ENCODE measurements at places on chromosomes 16 and 17. TPM values are rescaled to one million over a fixed set of nuclear protein-coding genes. Genes with fewer than 3 reads are reported as not detected.

HS3ST2 gene
- total RNA-seq, result not detected

ITGAX gene
- 5.5 TPM for total RNA-seq

ZNF385C gene
- total RNA-seq, result not detected

RNF43 gene
- 1.9 TPM for total RNA-seq

SHBG gene
- total RNA-seq, result not detected

TM4SF5 gene
- total RNA-seq, result not detected

ODAD4 gene
- total RNA-seq, result 2.7 TPM

PCGF2 gene
- not detected for total RNA-seq

CACNA1H gene
- 6.3 TPM for total RNA-seq

FAM20A gene
- total RNA-seq, result not detected

TAT gene
- total RNA-seq, result not detected

DNA sequence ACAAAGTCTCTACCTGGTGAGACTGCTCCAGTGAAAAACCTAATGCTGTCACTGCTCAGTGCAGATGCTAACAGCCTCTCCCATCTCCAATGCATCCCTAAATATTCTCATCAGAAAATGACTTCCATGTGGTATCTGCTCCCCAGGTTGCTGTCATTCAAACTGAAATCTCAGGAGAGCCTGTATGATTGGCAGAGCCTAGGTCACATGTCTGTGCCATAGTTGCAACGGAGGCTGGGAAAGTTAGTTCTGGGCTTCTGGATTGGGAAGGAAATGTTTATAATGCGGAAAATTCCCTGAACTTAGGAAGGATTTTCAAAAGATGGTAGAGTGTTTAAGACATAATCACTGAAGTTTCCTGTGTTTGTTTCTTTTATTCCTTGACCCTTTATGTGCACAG, 206.4 kb upstream of the ZKSCAN2 start:
- H3K36me3 ChIP-seq, result no peaks in the 10 kb centered on the region
- H3K27ac ChIP-seq, result no peak overlapping the region
- H3K4me3 ChIP-seq, result no peak overlapping the region
- no peak for DNase-seq
- no peaks in the 10 kb centered on the region for H3K27me3 ChIP-seq
- no peaks in the 10 kb centered on the region for H3K4me1 ChIP-seq

- no peak overlapping the region for H3K4me3 ChIP-seq
- DNase-seq, result no peak
- H3K4me1 ChIP-seq, result peaks cover 90% of the 10 kb centered on the region
- no peaks in the 10 kb centered on the region for H3K36me3 ChIP-seq
- H3K27me3 ChIP-seq, result no peaks in the 10 kb centered on the region
- H3K27ac ChIP-seq, result no peak overlapping the region
These were observed 8.3 kb downstream of the SOCS3 start for GRCh38 chr17:78351449-78352006.

DNA sequence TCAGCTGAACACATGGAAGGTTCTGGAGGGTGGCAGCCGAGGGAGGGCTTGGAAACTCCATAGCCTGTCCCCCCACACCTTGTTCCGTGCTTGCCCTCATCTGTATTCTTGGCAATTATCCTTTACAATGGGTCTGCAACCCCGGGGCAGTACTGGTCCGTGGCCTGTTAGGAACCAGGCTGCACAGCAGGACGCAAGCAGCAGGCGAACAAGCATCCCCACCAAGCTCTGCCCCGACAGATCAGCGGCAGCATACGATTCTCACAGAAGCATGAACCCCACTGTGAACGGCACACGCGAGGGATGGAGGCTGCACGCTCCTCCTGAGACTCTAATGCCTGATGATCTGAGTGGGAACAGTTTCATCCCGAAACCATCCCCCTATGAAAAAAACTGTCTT, 6.2 kb downstream of the WDR45B start:
- H3K27me3 ChIP-seq, result no peaks in the 10 kb centered on the region
- H3K36me3 ChIP-seq, result peaks cover 57% of the 10 kb centered on the region
- H3K4me3 ChIP-seq, result no peak overlapping the region
- peaks cover 38% of the 10 kb centered on the region for H3K4me1 ChIP-seq

DNA sequence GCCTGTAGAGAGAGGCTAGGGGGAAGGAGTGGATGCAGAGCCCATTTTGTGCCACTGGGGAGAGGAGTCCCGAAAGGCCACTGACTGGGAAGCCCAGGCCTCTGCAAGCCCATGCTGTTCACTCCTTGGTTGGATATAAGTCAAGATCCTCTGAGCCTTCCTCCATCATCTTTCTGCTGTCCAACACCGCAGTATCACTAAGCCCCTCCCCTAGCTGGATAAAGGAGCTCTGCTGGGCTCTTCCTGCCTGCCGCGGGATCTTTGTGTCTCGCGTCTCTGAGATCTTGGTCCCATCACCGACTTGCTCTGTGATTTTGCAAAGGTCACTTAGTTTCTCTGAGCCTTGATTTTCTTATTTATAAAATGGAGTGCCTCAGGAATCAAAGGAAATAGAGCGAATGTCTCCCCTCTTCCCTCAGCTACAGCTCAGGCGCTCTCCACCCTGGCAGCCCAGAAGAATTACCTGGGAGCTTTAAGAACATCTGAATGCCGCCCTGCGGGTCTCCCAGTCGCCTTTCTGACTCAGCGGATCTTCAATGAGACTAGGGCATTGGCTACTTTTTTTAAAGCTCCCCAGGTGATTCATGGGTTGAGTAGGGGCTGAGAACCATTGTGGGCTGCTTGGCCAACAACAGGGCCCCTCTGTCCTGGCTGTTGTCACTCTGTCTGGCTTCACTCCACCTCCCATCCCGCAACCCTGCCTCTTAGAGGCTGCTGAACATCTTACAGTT, 25.2 kb upstream of the TMEM220 start:
- H3K27me3 ChIP-seq, result no peaks in the 10 kb centered on the region
- H3K4me3 ChIP-seq, result no peak overlapping the region
- no peaks in the 10 kb centered on the region for H3K4me1 ChIP-seq
- no peak for DNase-seq
- H3K27ac ChIP-seq, result no peak overlapping the region
- H3K36me3 ChIP-seq, result no peaks in the 10 kb centered on the region

- H3K36me3 ChIP-seq, result peaks cover 48% of the 10 kb centered on the region
- no peak overlapping the region for H3K4me3 ChIP-seq
- DNase-seq, result no peak
- H3K27ac ChIP-seq, result no peak overlapping the region
These were observed 55.0 kb downstream of the AMFR start for GRCh38 chr16:56370185-56370874.

DNA sequence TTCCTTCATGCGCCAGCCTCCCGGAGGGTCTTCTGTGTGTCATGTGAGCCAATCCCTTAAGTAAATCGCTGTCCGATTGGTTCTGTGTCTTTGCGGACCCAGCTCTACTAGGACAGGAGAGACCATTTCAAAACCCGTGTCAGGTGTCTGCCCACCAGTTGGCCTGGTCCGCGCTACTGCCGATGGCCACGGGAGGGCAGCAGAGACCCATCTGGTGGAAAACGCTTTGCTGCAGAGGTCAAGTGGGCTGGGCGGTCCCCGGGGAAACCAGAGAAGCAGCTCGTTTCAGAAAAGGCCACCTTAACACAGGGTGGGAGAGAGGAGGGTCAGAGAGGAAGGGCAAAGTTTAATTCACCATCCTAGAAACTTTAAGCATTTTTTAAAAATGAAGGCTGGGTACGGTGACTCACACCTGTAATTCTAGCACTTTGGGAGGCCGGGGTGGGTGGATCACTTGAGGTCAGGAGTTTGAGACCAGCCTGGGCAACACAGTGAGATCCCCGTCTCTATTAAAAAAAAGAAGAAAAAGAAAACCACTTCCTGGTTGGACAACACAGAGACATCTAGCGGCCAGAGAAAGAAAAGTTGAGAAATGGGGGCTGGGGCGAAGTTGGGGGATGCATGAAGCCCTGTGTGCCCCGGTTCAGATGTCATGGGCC, 2.8 kb upstream of the CIBAR2 start:
- H3K36me3 ChIP-seq, result no peaks in the 10 kb centered on the region
- peak overlapping the region; percentile 35 for H3K4me3 ChIP-seq
- DNase-seq, result peak; percentile 83
- peaks cover 8% of the 10 kb centered on the region for H3K4me1 ChIP-seq
- no peaks in the 10 kb centered on the region for H3K27me3 ChIP-seq

GRCh38 chr17:63150994-63151464, 185.0 kb downstream of the TANC2 start:
- no peaks in the 10 kb centered on the region for H3K4me1 ChIP-seq
- no peaks in the 10 kb centered on the region for H3K36me3 ChIP-seq
- H3K27me3 ChIP-seq, result no peaks in the 10 kb centered on the region

GRCh38 chr17:13917634-13918033, 151.7 kb upstream of the COX10 start:
- no peak overlapping the region for H3K4me3 ChIP-seq
- no peak overlapping the region for H3K27ac ChIP-seq
- H3K27me3 ChIP-seq, result no peaks in the 10 kb centered on the region

DNA sequence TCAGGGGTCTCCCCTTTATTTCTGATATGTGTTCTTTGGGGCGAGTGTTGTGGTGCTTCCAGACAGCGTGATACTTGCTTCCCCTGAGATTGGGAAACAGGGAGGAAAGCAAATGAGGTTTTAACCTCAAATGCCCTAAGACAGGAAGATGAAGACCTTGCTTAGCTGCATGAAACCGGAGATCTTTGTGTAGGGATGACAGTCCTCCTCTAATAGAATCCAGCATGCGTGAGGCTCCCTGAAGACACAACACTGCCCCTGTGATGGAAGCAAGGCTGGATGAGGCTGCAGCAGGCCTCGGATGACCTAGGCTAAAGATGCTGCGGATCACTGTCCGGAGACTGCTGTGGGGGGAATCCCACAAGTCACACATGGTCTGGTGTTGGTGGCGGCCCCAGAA, 491.0 kb downstream of the CDH13 start:
- no peak for DNase-seq
- H3K36me3 ChIP-seq, result no peaks in the 10 kb centered on the region
- H3K27ac ChIP-seq, result no peak overlapping the region
- no peak overlapping the region for H3K4me3 ChIP-seq
- no peaks in the 10 kb centered on the region for H3K4me1 ChIP-seq

- H3K36me3 ChIP-seq, result no peaks in the 10 kb centered on the region
- no peak for DNase-seq
- no peaks in the 10 kb centered on the region for H3K27me3 ChIP-seq
- no peak overlapping the region for H3K4me3 ChIP-seq
- H3K27ac ChIP-seq, result no peak overlapping the region
These were observed 25.4 kb upstream of the WSB1 start for GRCh38 chr17:27268394-27269085.

DNA sequence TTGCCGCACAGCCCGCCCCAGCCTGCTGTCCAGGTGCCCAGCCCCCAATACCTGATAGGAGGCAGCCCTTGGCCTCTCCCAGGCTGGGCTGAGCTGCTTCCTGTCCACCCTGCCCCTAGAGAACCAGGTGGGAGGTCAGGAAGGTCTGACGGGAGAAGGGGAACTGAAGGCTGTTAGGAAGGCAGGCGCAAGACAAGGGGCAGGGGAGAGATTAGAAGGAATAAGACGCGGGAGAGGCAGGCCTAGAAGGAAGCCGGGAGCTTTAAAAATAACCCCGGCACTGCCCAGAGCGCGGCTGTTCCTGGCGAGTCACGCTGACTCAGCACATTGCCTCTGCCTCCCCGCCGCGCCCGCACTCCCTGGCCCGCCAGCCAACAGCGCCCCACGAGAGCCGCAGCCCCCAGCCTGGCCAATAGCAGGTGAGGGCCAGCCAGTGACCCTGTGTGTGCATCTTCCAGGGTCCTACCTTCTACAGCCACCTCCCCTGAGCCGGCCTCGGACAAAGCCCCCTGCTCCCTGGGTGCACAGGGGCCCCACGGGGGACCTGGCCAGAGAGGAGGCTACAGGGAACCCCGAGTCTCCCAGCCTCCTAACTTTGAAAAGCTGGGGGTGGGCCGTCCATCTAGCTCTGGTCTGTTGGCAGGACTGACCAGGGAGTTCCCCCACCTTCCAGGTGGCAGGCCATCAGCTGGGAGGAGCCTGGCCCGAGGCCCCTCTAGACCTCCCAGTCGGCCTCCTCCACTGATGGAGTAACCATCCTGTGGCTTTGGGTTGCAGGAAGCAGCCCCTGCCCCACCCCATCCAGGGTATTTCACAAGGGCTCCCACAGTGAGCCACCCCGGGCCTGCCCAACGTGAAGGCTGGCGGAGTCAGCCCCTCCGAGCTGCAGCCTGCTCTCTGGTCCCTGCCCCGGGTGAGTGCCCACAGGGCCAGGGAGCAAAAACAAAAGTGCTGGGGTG, 4.0 kb downstream of the MAFG start:
- peaks cover 7% of the 10 kb centered on the region for H3K27me3 ChIP-seq
- no peak for DNase-seq
- H3K36me3 ChIP-seq, result peaks cover 4% of the 10 kb centered on the region
- H3K27ac ChIP-seq, result no peak overlapping the region

DNA sequence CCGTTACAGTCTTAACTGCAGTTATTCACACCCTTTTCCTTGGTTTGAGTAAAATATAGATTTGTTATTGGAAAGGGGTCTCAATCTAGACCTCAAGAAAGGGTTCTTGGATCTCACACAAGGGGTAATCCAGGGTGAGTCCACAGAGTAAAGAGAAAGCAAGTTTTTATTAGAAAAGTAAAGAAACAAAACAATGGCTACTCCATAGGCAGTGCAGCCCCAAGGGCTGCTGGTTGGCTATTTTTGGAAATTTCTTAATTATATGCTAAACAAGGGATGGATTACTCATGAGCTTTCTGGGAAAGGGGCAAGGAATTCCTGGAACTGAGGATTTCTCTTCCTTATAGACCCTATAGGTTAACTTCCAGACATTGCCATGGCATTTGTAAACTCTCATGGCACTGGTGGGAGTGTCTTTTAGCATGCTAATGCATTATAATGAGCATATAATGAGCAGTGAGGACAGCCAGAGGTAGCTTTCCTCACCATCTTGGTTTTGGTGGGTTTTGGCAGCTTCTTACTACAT, 24.5 kb upstream of the MILR1 start:
- no peaks in the 10 kb centered on the region for H3K4me1 ChIP-seq
- no peak for DNase-seq
- H3K27me3 ChIP-seq, result no peaks in the 10 kb centered on the region
- no peak overlapping the region for H3K4me3 ChIP-seq

- H3K4me3 ChIP-seq, result no peak overlapping the region
- H3K27me3 ChIP-seq, result no peaks in the 10 kb centered on the region
- no peak overlapping the region for H3K27ac ChIP-seq
- no peaks in the 10 kb centered on the region for H3K36me3 ChIP-seq
- DNase-seq, result no peak
- H3K4me1 ChIP-seq, result no peaks in the 10 kb centered on the region
These were observed 816.2 kb upstream of the SOX9 start for GRCh38 chr17:71304498-71305158.

GRCh38 chr16:80369138-80369958, 171.4 kb upstream of the DYNLRB2 start:
- H3K27ac ChIP-seq, result no peak overlapping the region
- H3K27me3 ChIP-seq, result no peaks in the 10 kb centered on the region
- DNase-seq, result no peak

DNA sequence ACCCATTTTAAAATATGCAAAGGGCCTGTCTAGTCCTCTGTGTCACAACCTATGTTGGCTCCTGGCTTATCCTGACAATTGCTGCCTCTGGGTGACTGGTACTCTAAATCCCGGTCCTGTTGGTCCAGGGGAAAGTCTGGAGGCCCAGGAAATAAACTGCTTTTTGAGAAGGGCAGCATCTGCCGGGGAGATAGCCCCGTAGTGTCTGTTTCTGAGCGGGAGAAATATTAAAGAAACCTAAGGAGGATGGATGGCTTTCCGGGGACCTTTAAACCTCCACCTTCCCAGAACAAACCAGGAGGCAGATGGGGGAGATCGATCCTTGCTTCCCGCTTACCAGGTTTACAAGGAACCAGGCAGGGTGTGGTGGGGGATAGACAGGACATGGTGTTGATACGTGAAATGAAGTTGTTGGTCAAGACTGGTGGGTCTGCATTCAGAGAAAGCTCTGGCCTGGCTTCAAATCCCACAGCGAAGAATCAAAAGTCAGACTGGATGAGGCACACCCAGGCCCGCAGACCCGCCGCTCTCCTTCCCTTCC, 3.8 kb downstream of the HOXB2 start:
- peaks cover 49% of the 10 kb centered on the region for H3K4me1 ChIP-seq
- no peaks in the 10 kb centered on the region for H3K27me3 ChIP-seq
- H3K27ac ChIP-seq, result peak overlapping the region; percentile 94
- H3K36me3 ChIP-seq, result no peaks in the 10 kb centered on the region
